ENCODE measurements at places on chromosomes 2 and 18. TPM values are rescaled to one million over a fixed set of nuclear protein-coding genes. Genes with fewer than 3 reads are reported as not detected.

DNA sequence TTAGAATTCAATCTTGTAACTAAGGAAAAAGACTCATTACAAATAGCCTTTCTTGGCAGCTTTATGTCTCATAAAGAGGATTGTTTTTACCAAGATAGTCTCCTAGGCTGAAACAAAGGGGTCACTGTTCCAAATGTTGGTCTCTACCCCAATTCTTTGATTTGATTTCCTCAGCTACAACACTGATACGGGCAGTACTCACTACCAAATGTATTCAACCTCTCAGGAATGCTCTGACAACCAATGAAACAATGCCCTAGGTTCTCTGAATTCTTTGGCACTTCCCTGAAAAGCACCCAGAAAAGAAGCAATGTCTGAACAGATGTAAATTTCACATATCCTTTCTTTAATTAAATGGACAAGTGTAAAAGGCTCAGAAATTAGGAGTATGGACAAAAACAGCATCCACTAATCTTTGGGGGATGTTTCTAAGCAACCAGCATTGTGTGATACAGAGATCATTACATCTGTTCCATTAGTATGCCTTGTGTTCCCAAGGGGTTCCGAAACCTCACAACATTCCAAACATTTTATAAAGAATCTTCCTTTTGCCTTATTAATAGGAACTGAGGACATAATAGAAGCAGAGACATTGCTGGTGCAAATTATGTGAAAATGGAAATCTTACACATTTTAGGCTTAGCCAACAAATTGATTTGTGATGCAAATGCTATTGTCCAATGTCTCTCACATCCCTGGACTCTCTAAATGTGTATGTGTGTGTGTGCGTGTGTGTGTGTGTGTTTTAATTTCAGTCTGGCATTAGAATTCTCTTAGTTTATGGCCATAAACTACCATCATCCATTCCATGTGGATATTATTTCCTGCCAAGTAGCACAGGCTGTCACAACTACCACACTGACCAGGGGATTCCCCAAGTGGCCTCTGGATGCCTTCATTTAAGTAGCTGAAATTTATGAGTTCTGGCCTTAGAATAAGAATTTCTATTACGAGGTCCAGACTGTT, 276.0 kb downstream of the MTX2 start:
- DNase-seq = no peak

DNA sequence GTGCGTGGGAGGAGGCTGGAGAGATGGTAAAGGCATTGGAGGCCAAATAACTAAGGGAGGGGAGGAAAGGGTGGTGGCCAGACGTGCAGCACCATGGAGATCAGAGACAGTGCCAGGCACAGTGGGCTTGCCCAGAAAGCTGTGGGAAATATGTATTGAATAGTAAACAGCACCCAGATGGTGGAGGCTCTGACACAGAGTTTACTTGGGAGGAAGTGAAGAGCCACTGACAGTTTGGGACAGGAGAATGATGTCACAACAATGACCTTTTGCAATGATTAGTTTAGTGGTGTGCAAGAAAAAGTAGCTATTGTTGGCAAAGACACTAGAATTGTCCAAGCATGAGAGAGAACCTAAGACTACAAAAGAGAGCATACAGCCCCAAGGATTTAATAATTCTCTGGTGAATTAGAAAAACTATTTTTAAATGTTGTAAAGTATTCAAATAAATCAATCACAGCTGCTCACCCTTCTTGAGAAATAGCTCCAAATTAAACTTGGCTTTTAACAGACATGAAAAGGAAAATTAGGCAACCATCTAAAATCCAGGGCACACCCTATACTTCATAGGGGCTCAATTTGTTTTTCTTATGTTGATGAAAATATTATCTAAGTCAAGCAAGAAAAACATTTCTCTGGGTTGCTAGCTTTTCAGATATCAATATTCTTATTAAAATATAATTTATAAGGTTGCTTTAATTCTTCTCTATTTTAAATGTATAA, 458.7 kb upstream of the HNRNPA3 start:
- no peak for DNase-seq

DNA sequence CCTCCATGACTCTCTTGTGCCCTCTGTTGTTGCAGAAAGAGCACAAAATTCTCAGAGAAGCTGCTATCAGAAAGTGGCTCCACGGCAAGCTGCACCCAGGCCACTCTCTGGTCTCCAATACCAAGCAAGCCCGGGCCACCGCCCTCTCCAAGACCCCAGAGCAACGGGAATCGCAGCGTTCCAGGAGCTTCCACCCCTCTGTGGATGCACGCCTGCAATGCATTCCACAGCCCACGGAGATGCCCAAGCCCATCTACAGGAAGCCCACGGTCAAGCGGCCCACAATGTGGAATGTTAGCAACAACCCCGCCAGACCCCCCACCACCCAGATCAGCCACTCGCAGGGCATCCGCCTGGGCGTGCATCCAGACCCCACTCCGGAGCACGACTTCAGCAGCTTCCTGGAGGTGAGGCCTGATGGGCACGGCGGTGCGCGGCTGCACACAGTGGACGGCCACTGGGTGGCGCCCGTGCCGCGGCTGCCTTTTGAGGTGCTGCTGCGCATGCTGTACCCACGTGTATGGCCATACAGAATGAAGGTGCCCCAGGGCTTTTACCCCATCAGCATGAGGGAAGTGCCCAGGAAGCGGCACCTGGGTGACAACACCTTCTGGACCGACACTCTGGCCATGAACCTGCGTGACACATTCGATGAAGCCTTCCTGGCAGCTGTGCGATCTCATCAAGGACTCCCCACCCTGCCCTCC, 6.3 kb downstream of the ANKRD53 start:
- DNase-seq = peak; percentile 83

- DNase-seq = no peak
These were observed 3.9 kb upstream of the TMEM178A start for GRCh38 chr2:39661826-39662225.

- no peak for DNase-seq
These were observed 283.7 kb downstream of the NYAP2 start for GRCh38 chr2:225683258-225683657.

DNA sequence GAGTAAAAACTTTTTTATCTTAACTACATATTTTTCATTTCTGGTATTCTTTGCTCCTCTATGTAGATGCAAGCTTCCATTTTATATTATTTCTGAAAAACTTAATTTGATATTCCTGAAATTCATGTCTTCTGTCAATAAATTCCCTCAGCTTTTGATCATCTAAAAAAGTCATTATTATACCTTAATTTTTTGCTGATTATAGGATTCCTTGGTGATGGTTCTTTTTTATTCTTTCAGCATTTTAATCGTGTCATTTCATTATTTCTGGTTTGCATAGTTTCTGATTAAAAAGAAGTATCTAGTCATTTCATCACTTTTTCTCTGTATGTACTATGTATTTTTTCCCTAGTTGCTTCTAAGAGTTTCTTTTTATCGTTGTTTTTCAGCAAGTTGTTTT, 241.8 kb upstream of the CYP26B1 start:
- no peak for DNase-seq

GRCh38 chr2:170514140-170514539, 201.0 kb upstream of the SP5 start:
- DNase-seq = no peak

- DNase-seq = no peak
These were observed 539 bp upstream of the MOB4 start for GRCh38 chr2:197515315-197515738.

DNA sequence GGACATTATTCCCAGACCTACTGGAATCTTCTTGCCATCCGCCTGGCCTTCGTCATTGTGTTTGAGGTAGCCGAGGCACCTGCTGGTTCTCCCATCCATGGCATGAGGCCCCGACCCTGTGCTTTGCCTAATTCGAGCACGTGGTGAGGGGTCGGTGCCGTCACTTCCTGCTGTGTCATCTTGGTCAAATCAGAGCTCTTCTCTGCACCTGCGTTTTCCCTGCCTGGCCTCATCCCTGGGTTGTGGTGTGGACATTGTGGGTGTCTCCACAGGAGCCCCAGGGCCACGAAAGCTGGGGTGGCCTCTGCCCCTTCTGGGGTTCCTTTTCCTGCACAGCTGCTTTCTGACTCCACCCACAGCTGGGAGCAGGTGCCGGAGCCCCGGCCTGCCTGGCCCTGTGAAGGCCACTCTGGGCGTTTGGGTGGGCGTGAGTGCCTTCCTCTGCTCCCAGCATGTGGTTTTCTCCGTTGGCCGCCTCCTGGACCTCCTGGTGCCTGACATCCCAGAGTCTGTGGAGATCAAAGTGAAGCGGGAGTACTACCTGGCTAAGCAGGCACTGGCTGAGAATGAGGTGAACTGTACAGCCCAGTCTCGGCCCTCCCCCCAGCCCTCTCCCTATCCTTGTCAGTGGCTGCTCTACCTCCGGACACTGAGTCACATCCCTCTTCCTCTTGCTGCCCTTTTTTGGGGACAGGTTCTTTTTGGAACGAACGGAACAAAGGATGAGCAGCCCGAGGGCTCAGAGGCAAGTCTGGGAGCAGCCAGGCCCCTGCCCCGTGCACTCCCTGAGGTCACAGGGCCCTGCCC, 34.9 kb downstream of the ANO7 start:
- no peak for DNase-seq

GRCh38 chr2:19419211-19419880, 60.9 kb upstream of the OSR1 start:
- DNase-seq = no peak

DNA sequence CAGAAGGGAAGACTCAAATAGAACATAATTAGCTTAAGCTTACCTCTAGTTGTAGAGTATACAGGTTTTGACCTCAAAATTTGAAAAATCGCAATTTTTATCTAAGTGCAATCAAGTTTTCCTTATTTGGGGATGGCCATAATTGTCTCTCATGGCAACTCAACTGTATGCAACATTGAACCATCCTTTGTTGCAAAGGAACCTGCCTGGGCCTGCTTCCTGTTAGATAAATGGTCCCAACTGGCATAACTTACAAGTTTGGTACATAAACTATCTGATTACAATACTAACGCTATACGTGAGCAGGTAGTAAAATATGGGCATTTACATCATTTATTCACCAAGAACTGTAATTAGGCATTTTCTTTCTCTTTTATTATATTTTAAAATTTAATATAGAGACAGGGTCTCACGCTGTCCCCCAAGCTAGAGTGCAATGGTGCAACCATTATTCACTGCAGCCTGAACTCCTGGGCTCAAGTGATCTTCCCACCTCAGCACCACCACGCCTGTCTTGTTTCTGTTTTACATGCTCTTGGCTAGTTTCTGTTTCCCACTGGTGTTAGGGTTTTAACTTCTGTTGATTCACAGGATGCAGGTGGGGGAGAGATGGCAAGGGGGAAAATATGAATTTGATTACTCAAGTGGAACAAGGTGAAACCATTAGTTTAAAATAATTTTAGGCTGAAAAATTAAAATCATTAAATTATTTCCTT, 55.3 kb upstream of the B3GNT2 start:
- DNase-seq = no peak

DNA sequence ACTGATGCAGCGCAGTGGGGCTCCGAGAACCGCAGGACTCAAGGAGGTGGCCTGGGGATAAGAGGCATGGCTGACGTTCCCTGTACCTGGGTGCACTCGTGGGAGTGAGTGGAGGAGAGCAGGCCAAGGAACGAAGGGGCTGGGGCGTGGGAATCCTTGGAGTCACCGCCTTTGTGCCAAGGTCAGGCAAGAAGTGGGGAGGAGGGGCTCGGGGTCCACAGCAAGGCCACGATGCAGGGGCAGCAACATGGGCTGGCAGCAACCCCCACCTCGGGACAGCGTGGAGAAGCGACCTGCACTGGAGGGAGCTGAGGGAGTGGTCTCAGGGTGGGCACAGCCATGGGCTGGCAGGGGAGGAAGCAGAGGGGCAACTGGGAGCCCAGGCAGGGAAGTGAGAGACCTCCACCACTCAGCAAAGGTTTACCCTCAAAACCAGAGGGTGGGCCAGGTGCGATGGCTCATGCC, 18.6 kb downstream of the ARID5A start:
- no peak for DNase-seq

The KCNJ13 gene
- 0.50 TPM for polyA plus RNA-seq

The HS6ST1 gene
- polyA plus RNA-seq = 1.6 TPM

The TANK gene
- polyA plus RNA-seq = 50.3 TPM

The LINC00305 gene
- polyA plus RNA-seq = not detected

The CYTIP gene
- polyA plus RNA-seq = 170 TPM

The GATA6 gene
- not detected for polyA plus RNA-seq

The OXER1 gene
- not detected for polyA plus RNA-seq

The VSNL1 gene
- polyA plus RNA-seq = not detected

All from naive thymus-derived CD4-positive, alpha-beta T cell (primary cell).